ENCODE measurements at places on chromosomes 2 and 18.

GRCh38 chr2:119225926-119226325 is 2.3 kb downstream of the STEAP3 start:
- DNase-seq = no peak

DNA sequence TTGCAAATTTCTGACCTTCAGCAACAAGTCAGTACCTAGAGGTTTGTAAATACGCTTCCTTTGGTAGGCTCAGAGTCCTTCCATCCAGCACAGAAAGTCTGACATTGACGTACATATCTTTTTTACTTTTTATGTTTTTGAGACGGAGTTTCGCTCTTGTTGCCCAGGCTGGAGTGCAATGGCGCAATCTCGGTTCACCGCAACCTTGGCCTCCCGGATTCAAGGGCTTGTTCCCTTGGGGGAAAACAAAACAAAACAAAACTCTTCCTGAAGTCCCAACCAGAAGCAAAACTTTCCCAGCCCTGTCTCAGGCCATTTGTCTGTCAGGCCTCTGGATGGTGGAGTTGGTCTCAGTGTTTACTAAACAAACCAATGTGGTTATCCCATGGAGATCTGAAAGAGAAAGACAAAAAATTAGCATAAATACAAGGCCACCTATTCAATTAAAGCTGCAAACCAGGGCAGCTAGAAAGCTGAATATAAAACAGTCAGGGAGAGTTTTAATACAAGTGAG is 29.6 kb upstream of the ATL2 start:
- no peak for DNase-seq

DNA sequence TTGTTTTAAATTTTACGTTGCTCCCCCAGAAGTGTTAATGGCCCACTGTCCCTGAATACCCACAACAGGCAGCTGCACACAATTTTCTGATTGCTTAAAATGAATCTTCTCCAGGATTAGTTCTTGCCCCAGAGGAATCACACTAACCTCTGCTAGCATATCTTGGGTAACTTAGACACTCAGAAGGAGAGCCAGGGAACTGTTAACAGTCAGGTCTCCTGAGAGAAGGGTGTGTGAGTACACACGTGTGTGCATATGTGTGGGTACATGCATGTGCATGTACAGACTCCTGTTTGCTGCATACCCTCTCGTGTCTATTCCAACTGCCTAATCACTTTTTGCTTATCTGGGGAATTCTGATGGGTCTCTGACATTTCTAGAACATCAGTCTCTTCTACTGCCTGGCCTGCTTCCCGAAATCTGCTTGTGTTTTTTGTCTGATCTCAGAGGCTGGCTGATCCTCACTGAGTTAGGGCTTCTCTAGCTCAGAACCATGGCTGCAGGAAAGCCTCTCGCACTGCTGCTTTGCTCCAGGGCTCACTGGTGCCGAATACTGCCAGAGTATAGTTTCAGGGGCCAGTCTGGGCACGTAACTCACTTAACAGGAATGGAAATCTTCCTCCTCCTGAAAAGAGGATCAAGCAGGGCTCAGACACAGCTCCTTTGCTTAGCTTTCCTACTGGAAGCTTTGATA is 62.8 kb downstream of the PRELID3A start:
- no peak for DNase-seq

DNA sequence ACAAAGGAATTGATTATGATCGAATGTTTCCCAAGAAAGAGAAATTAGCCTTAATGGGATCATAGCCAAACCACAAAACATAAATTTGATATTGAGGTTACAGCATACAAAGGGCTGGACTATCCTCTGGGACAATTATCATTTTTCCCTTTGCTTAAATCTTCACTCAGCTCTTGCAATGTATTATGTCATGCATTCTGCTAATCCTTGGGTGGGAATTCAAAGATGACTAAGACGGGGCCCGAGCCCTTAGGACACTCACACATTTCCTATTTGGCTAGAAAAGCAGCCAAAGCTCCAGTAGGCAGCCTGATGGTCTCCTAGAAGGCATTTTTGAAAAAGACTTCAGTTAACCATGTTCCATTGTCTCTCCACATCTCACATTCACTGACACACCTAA is 17.2 kb upstream of the NMI start:
- DNase-seq = no peak

GRCh38 chr2:113179446-113180045 is 5.8 kb downstream of the PSD4 start:
- DNase-seq = no peak

GRCh38 chr2:200086911-200087310 is 131.5 kb downstream of the MAIP1 start:
- DNase-seq = no peak

GRCh38 chr2:237304763-237305514 is 109.0 kb downstream of the COL6A3 start:
- no peak for DNase-seq

DNA sequence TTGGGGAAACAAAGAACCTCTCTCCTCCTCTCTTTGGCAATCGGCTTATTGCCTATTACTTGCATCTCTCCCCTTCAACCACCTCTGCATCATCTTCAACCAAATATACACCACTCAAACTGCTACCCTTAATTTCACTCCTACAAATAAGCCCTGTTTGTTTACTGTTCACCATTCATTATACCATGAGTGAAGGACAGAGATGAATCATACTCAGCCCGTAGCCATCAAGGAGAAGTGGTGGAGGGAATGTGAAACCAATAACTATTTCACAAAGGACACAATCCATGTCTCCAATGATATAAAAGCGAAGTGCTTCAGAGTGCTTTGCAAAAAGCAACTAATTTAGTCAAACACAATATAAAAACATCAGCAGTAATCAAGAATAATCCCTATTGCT is 76.8 kb downstream of the CACNB4 start:
- no peak for DNase-seq

DNA sequence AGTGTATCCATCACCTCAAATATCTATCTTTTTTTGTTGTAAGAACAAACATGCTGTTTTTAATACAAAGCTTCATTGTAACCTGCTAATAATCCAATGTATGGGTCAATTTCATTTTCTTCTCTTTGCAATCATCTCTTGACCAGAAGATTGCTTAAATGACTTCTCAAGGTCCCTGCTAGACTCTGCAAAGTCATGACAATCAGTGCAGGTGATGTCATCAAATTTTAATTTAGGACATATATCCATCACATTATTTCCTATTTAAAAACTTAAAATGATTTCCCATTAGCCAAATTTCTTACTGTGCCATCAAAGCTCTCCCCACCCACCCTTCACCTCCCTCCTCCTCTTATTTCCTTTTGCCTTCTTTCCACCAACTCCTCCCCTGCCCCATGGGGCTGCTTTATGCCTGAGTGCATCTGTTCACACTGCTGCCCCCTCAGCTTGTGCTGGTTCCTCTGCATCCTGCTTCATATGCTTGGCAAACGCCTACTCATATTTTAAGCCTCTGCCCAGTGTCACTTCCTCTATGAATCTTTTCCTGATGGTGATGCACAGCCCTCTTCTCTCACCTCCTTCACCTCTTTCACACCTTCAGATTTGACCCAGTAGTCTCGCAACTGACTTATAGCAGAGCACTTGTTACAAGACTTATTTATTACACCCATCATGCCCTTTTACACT is 20.3 kb downstream of the PLEK start:
- peak; percentile 11 for DNase-seq

DNA sequence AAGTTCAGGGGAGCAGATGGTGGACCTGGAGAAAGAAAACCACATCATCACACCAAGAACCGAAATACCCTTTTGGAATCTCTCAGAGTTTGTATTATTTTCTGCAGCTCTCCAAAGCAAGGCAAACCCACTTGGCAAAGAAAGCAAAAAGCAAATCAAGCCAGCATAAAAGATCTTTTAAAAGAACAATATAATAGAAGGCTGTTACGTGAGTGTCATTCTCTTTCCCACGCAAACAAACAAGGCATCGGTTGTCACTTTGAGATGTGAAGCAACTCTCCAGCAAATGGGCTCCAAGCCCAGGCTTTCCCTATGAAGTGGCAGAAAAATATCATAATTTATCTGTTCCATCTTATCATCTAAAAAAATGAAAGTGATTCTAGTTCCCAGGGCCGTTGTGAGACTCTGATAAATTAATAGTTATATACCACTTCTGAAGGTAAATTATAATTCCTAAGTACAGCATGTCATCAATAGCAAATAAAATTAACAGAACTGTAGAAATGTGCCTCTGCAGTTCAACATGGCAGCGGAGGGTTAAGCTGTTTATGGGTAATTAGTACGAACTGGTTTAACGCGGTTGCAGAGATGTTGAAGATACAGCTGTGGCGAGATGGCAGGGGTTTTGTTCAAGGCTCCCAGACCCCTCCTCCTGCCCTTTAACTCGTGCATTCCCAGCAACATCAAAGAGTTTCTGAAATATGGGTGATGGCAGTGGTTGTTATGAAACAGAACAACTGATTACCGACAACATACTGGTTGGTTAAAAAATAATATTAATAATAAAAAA is 89.2 kb downstream of the EPHA4 start:
- no peak for DNase-seq

DNA sequence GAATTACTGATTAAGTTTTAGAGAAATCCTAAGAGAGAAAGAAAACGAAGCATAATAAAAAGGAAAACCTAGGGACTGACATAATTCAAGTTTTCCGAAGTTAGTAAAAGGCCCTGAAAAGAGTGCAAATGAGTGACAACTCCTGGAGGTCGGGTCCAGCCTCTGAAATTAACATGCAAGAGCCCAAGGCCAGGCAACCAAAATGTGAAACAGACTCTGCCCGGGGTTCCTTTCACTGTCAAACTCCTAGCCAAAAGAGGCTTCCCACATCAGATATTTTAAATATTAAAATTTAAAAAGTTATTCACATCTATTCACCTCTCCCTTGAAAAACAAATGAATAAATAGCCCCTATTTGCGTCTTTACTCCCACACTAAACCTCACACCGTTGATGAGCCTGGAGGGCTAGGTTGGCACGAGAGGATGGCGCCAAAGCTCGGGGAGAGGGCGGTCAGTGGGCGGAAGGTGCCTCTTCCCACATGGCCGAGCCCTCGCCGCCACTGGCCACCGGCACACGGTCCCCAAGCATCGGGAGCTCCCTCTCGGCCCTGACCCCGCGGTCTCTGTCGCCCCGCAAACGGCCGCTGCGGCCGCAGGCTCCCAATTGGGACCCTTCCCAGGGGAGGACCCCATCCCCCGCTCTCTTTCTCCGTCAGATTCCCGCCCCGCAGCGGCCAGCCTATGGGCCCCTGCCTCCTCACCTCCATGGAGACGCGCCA is 630 bp downstream of the PPM1G start:
- no peak for DNase-seq

GRCh38 chr2:64404002-64404731 is 49.8 kb upstream of the LGALSL start:
- no peak for DNase-seq

- no peak for DNase-seq
These were observed 89.6 kb downstream of the SH3BP4 start for GRCh38 chr2:235041221-235041917.

GRCh38 chr2:139917690-139918384 is 1137.6 kb upstream of the NXPH2 start:
- DNase-seq = no peak

DNA sequence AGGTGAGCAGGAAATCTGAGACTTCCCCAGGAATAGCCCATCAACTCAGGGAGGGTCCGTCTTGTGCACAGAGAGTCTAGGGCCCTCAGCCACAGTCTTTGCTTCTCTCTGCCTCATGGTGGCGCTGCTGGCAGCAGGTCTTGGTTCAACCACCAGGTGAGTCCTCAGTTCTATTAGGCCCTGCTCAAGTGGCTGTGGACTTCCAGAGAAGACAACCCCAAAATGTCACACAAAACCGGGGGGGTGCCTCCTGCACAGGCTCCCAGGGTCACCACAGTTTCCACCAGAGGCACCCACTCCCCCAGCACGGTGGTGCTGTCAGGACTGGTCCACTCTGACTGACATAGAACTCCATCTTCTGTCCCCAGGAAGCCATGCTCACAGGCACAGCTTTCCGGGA is 2.4 kb upstream of the CHRNG start:
- DNase-seq = no peak

GRCh38 chr18:35306588-35307250 is 16.7 kb upstream of the ZSCAN30 start:
- DNase-seq = no peak

DNA sequence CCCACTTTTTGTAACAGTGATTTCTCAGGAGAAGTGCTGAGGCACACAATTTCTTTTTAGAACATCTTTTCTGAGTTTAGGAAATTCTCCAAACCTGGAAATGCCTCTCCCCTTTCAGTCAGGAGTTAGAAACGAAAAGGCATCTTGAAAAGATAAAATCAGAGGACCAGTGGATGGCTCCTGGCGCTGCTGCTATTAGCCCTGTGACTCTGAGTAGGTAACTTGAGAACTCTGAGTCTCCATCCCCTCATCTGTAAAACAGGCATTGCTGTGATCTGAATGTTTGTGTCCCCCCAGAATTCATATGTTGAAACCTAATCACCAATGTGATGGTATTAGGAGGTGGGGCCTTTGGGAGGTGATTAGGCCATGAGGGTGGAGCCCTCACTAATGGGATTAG is 50.2 kb downstream of the EHD3 start:
- DNase-seq = no peak

GRCh38 chr2:132977812-132978529 is 308.0 kb upstream of the LYPD1 start:
- DNase-seq = no peak

GRCh38 chr2:120888851-120889250 is 153.2 kb downstream of the GLI2 start:
- DNase-seq = no peak

- no peak for DNase-seq
These were observed 77.3 kb upstream of the SMAD7 start for GRCh38 chr18:49028091-49028490.

GRCh38 chr2:218979846-218980734 is 4.9 kb downstream of the FEV start:
- DNase-seq = peak; percentile 84

- no peak for DNase-seq
These were observed 633.5 kb downstream of the LRP1B start for GRCh38 chr2:141497272-141497671.

GRCh38 chr2:31511376-31511775 is 69.4 kb downstream of the SRD5A2 start:
- no peak for DNase-seq

DNA sequence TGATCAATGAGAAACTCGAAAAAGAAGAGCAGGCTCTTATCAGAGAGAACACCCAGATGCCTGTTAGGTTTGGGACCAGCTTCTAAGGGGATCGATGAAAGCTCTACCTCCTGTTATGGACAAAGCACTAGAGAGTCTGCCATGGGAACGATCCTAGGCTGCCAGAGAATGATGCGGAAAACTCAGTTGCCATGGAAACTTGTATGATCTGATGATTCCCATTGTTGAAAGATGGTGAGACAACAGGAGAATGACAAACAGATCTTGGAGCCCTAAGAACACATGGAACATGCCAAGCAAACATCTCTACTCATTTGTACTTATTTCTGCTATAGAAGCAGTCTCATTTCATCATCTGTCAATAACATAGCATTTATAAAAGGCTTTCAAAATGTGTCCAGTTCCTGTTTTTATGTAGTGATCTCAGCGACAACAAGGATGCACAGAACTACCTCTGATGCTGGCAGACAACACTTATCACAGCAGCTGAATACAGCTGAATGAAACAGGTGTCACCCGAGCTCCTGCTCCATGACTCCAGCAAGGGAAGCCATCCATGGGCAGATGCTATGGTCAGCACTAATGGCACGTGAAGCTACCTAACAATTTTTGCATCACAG is 59.6 kb downstream of the NCKAP5 start:
- no peak for DNase-seq

- no peak for DNase-seq
These were observed 19.4 kb downstream of the ZNF516 start for GRCh38 chr18:76475450-76476194.
